ENCODE measurements at places on chromosomes 5 and 9.

DNA sequence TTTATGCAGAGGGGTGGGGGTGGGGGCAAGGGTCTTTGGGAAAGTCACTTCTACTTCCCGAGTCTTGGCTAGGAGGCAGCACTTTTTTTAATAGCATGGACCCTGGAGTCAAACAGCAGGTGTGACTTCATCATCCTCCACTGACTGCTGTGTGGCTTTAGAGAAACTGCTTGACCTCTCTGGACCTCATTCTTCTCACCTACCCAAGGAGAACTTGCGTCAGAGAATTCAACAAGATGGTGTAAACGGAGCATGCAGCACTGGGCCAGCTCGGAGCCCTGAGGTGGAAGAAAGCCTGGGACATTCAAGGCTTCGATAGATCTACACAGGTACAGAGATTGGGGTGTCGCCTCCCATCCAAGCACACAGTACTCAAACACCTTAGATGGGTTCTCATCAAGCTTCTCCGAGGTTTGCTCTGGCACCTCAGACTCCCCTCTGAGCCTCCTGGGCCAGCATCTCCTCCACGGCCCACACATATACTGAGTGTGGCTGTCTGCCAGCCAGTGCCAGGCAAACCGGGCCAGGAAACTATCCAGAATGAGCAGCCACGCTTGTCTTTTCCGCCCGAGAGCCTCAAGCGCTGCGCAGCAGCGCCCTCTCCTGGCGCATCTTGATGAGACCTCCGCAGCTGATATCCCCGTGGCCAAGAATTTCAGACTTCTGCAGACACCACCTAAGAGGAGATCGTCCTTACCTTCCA lies 4.6 kb upstream of the SLC25A48 start:
- peak; percentile 11 for DNase-seq

GRCh38 chr5:54997081-54997480 lies 11.7 kb upstream of the ESM1 start:
- no peak for DNase-seq

- DNase-seq = no peak
Measured at GRCh38 chr5:125375143-125375542, 628.7 kb upstream of the ZNF608 start.

DNA sequence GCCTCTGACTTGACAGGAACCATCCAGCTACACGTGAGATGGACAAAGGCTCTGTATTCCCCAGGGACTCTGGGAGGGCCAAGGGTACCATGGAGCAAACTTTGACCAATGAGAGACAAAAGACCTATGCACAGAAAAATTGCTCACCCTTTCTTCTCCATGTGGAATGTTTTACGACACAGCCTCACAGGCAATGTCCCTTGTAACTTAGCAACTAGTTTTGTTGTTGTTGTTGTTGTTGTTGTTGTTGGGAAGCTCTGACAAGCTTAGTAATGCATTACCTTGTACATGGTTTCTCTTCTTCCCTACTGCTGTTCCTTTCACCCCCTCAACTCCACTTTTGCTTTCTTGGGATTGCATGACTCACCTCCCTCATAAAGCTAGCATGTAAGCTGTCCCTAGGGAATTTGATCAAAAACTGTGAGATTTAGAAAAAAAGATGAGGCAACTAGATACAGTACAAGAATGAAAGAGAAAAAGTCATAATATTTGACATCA lies 550.9 kb downstream of the RAB3C start:
- DNase-seq = no peak

GRCh38 chr5:168066536-168067208 lies 224.8 kb upstream of the WWC1 start:
- no peak for DNase-seq

GRCh38 chr9:33229359-33230114 lies 10.4 kb upstream of the SPINK4 start:
- no peak for DNase-seq

GRCh38 chr5:95449460-95449859 lies 58.3 kb downstream of the FAM81B start:
- DNase-seq = no peak

DNA sequence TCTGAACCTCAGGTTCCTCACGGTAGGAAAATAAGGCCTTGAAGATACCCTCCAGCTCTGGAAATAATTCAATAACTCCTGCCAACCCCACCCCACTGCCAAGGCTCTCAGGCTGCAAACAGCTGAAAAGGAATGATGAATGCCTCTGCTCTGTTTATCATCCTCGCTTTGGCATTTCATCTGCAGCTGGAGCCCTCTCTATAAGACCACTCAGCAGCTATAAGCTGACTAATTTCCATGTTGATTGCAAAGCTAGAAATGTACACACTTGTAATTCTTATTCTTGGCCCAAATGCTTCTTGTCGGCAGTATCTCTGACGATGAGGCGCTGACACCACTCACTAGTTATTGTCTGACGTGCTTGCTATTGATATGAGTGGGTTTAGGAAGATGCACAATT lies 408.4 kb upstream of the NMUR2 start:
- DNase-seq = no peak

DNA sequence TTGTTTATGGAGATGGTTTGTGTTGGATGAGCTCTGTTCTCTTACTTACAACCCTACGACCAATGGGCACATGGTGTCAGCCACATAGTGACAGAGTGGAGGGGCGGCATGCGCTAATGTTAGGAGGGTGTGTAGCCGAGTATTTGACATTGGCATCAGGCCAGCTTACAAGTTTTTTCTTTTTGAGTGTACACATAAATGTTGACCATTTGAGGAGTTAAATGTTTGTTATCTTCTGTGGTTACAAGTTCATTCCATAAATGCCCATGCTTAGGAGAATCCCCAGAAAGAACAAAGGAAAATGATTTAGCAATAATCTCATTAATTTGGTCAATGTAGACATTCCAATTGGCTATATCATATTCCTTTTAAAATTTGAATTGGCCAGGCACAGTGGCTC lies 180.1 kb upstream of the ELL2 start:
- no peak for DNase-seq

GRCh38 chr5:8628521-8628920 lies 759.6 kb downstream of the MTRR start:
- DNase-seq = no peak

DNA sequence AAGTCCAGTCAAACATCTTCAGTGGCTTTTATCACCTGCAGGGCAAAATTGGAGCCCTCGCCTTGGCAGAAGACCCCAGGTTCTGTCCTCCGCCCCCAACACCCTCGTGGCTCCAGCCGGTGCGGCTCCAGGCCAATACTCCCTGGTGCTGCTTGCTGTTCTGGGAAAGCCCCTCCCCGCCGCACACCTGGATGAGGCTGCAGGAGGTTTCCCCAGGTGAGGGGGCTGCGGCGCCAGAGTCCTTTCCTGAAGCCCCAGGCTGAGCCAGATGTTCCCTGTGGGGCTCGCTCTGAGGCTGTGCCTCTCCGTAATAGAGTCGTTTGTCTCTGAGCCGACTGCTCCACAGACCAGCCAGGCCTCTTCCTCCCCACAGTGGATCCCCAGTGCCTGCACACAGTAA lies 375.4 kb upstream of the IRX1 start:
- no peak for DNase-seq

GRCh38 chr5:164237486-164237885 lies 732.1 kb downstream of the MAT2B start:
- DNase-seq = no peak

DNA sequence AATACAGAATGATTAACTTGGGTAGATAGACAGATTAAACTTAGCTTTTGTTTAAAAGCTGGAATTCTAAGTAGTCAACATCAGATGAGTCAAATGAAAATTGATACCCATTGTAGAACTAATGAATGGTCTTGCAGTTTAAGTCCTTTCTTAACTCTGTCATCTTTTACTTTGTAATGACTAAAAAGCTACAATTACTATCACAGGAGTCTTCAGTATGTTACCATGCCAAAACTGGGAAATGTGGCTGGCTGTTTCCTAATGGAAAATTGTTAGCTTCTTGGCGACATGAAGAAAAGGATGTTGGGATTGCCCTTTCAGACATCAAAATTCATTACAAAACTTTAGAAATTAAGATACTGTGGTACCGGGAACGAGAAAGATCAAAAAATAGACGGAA lies 20.2 kb upstream of the ANXA1 start:
- no peak for DNase-seq

GRCh38 chr9:121581786-121582600 lies 69.4 kb upstream of the DAB2IP start:
- DNase-seq = no peak

- no peak for DNase-seq
Measured at GRCh38 chr9:113393281-113393680, 7.8 kb downstream of the ALAD start.

- DNase-seq = no peak
Measured at GRCh38 chr5:176396330-176396729, 7.8 kb downstream of the HIGD2A start.

- no peak for DNase-seq
Measured at GRCh38 chr5:151637676-151638075, 46.5 kb upstream of the FAT2 start.

DNA sequence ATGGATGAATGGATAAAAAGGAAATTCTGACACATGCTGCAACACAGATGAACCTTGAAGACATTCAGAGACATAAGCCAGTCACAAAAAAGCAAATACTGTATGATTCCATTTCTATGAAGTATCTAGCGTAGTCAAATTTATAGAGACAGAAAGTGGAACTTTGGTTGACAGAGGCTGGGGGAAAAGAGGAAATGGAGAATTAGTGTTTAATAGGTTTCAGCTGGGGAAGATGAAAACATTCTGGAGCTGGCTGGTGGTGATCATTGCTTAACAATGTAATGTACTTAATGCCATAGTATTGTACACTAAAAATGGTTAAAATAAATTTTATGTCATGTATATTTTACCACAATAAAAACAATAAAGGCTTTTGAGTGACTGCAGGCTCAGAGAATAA lies 24.2 kb downstream of the PPIC start:
- no peak for DNase-seq

- DNase-seq = no peak
Measured at GRCh38 chr5:177335701-177336065, 15.8 kb downstream of the LMAN2 start.

DNA sequence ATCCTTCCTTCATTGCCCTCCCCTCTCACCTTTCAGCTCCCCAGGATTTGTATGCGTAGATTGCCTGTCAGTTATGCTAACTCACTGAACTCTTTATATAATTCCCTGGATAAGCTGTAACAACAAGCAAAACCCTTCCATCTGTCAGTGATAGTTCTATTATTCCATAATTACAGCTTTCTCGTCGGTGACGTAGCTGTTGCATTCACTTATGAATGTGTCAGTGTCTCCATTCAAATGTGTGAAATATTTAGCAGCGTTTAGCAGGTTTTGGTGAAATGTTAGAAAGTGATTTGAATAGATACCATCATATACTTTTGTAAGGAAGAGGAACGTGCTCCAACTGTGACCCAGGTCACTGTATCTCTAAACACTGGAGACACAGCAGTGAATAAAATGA lies 45.2 kb downstream of the PIP5K1B start:
- no peak for DNase-seq

GRCh38 chr9:13896922-13897835 lies 416.8 kb downstream of the NFIB start:
- DNase-seq = no peak

Measured in stimulated activated CD4-positive, alpha-beta T cell treated with anti-CD3 and anti-CD28 coated beads, Interleukin-1b, Interleukin-23, amount 100 ng/mL, for 4 hours (primary cell).